ENCODE measurements at places on chromosomes 1 and 21. TPM values are rescaled to one million over a fixed set of nuclear protein-coding genes. Genes with fewer than 3 reads are reported as not detected.
A peak's percentile ranks its signal among the peaks of the same experiment; 100 is the strongest.

DNA sequence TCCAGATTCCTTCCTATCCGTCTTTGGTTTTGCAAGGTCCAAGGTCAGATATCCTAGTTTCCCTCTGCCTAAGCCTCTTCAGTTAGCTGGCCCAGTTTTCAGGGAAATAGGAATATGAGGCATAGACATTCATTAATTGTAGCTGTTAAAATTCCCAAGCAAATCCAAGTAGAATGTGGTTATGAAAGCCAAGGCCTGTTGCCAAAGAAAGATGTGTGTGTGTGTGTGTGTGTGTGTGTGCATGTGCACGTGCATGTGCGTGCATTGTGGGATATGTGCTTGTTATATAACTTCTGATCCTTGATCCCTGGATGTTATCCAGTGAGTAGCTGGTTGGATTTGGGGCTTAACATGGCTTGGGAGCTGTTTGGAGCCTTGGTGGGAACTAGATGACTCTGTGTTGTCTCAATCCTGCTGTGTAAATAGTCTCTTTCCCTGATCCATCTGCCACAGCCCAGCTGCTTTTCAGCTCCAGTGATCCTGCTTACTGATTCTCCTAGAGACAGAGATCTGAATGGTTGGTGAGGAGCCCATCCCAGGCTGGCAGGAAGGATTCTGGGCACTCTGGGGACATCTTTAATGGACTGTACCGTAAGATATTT is 70.6 kb upstream of the GCLM start:
- DNase-seq: no peak
- no peak overlapping the region for H3K4me3 ChIP-seq
- no peaks in the 10 kb centered on the region for H3K27me3 ChIP-seq
- no peaks in the 10 kb centered on the region for H3K4me1 ChIP-seq
- H3K27ac ChIP-seq: no peak overlapping the region

The VAV3 gene
- 8.8 TPM for total RNA-seq

The RGS13 gene
- total RNA-seq: 1.5 TPM

DNA sequence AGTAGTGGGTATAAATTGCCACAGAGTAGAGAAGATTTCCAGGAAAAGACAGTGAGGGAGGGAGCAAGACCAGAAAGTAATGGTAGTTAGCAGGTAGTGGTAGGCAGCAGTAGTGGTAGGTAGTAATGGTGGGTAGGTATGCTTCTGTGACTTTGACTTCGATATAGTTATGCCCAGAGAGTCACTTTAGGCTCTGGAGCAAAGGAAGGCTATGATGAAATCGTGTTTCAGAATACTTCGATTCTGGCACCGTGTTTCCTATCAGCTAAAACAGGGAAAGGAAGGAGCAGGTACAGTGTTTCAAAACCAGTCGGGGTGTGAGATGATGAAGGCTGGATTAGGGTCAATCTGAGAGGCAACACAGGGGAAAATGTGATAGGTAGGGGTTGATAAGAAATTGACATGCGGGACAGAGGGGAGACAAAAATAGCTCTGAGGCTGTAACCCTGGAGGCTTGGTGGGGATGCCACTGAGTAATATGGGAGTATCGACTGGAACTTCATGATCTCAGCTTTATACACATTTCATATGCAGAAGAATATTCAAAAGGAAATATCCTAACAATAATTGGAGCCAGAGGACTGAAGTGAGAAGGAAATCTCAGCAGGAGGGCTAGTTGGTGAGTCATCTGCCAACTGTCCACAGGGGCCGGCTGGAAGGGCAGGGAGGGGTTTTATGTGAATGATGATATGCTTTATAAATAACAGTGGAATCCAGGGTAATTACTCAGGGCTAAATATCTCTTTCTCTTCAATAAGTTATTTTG is 25.2 kb upstream of the TRIM45 start:
- no peaks in the 10 kb centered on the region for H3K27me3 ChIP-seq
- H3K36me3 ChIP-seq: no peaks in the 10 kb centered on the region
- no peak overlapping the region for H3K27ac ChIP-seq
- no peak overlapping the region for H3K4me3 ChIP-seq

DNA sequence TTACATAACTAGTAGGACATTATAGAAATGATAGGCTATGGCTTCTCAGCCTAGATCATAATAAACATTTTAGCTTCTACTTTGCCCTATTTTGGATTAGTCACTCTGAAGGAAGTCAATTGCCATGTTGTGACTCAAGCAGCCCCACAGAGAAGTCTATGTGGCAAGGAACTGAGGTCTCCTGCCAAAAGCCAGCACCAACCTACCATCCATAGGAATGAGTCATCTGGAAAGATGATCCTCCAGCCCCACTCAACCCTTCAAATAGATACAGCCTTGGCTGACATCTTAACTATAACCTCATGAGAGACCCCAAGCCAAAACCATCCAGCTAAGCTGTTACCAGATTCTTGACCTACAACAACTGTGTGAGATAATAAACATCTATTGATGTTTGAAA is 76.3 kb upstream of the BEND5 start:
- no peak overlapping the region for H3K27ac ChIP-seq
- no peaks in the 10 kb centered on the region for H3K36me3 ChIP-seq
- DNase-seq: no peak
- H3K4me3 ChIP-seq: no peak overlapping the region

DNA sequence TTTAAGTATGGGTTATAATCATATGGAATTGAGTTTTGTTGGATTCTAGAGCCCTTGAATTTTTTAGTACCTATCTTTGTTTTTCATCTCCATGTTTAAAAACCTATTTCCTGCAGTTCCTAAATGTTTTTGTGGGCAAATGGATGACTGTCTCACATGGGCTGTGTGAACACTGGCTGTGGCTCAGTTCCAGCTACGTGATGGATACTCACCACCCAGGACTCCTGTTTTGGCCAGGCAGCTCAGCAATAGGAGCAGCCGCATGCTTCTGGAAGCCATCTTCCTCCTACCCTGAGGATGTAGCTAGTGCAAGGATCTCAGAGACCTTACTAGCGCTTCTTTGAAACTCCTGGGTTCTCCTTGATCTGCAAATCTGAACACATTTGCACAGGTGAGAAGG is 2.8 kb downstream of the REG4 start:
- no peak for DNase-seq
- H3K27ac ChIP-seq: no peak overlapping the region
- no peaks in the 10 kb centered on the region for H3K27me3 ChIP-seq
- H3K36me3 ChIP-seq: no peaks in the 10 kb centered on the region

The AKR7A3 gene
- 1.2 TPM for total RNA-seq

DNA sequence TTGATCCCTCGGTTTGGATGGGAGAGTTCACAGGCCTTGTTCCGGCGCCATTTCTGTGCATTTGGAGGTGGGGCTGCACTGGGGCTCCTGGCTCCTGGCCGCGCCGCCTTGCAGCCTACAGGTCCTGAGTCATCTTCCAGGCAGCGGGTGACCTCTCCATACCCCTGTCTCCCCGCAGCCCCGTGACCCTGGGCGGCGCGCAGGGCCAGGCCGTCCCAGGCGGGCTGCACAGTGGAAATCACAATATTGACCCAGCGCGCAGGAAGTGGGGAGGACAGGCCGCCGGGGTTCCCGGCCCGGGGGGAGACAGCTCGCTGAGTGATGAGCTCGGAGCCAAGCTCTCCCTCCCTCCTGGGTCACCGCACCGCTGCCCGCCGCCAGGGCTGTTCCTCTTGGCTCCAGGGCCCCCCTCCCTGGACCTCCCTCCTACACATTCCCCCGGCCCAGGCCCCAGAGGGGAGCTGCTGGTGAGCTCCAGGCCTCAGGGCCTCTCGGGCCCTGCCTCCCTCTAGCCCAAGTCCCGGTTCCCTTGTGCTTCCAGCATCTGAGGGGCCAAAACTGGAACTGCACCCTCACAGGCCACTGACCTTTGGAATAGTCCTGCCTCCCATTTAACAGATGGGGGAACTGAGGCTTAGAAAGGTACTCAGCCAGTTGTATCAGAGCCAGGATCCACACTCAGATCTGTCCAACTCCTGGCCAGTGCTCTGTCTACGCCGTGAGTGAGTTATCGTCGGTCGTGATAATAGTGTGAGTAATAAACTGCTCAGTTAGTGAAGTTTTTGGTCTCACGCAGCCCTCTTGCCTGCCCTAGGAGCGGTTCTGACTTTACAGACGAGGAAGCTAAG is 142.9 kb upstream of the WNT4 start:
- DNase-seq: no peak
- no peaks in the 10 kb centered on the region for H3K27me3 ChIP-seq
- H3K4me1 ChIP-seq: no peaks in the 10 kb centered on the region
- H3K36me3 ChIP-seq: no peaks in the 10 kb centered on the region
- no peak overlapping the region for H3K4me3 ChIP-seq

The TMEM35B gene
- 25.7 TPM for total RNA-seq

The SPRR2D gene
- not detected for total RNA-seq

DNA sequence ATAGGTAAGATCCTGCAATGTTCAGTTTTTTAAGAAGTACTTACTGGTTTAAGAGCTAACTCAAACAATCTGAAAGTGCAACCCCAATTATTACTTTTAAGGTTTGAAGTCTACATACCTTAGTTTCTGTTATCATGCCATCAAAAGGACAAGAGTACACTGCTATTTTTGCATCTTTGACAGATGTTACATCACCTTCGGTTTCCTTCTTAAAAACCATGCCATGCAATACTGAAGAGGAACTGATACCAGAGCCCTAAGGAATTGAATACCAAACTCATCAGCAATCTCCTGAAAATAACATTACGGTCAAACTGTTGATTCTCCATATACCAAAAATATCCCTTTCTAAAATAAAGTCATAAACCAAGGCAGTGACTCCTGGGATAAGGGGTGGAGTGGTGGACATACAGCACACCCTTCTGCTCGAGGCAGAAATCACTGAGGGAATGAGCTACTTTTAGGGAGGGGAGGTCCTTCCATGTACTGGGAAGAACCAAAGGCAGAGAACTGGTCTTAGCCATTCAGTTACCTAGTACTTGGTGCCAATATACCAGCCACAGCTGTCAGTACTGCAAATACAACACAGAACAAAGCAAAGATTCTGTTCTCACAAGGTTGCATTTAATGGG is 8.5 kb downstream of the CCT8 start:
- no peaks in the 10 kb centered on the region for H3K4me1 ChIP-seq
- DNase-seq: no peak

DNA sequence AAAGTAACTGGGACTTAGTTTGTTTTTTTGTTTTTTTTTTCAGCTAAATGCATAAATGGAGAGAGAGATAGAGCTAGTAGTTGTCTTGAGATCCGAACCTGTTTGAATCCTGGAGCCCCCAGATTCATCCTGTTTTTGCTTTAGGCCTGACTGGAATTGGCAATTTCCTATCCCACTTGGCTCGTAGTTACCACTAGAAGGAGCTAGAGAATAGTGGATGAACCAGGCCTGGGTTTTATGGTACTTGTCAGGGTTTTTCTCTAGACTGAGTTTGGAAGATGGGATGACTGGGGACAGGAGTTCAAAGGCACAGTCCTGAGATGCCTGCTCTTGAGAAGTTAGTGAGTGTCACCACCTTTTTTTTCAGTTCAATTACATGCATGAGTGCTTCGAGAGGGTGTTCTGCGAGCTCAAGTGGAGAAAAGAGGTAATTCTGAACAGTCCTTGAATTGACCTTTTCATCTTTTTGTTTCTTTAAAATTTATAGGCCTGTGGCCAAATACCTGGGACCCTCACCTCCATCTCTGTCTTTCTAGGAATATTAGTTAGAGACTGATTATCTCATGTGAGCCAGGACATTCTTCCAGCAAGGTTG is 23.4 kb downstream of the CELF3 start:
- no peak for DNase-seq
- H3K27me3 ChIP-seq: no peaks in the 10 kb centered on the region
- H3K36me3 ChIP-seq: peaks cover 14% of the 10 kb centered on the region
- no peak overlapping the region for H3K4me3 ChIP-seq
- no peak overlapping the region for H3K27ac ChIP-seq
- no peaks in the 10 kb centered on the region for H3K4me1 ChIP-seq

- no peaks in the 10 kb centered on the region for H3K36me3 ChIP-seq
- no peak overlapping the region for H3K27ac ChIP-seq
- no peak overlapping the region for H3K4me3 ChIP-seq
- H3K27me3 ChIP-seq: no peaks in the 10 kb centered on the region
- DNase-seq: no peak
Measured at GRCh38 chr1:85278853-85279314, 2.5 kb upstream of the BCL10 start.

GRCh38 chr1:56139836-56140235 is 439.5 kb downstream of the PLPP3 start:
- DNase-seq: no peak
- peaks cover 1% of the 10 kb centered on the region for H3K4me1 ChIP-seq
- H3K27me3 ChIP-seq: no peaks in the 10 kb centered on the region
- no peak overlapping the region for H3K4me3 ChIP-seq
- no peak overlapping the region for H3K27ac ChIP-seq
- H3K36me3 ChIP-seq: no peaks in the 10 kb centered on the region

The ACTL8 gene
- total RNA-seq: not detected

DNA sequence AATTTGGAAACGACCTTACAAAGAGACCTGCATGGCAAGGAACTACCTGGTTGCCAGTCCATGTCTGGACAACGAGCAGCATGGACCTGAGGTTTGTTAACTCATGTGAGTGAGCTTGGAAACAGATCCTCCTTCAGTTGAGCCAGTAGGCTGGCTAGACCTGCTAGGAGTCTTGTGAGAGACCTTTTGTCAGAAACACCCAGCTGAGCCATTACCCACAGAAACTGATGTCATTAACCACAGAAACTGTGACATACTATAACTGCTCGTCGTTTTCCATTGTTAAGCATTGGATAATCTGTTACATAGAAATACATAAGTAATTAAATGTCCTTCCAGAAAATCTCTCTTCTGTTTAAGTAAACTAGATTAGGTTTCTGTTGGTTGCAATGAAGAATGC is 211.1 kb upstream of the C21orf91 start:
- H3K27ac ChIP-seq: no peak overlapping the region
- H3K4me3 ChIP-seq: no peak overlapping the region
- no peaks in the 10 kb centered on the region for H3K36me3 ChIP-seq

The SPOCD1 gene
- total RNA-seq: 4.0 TPM

The C1orf53 gene
- not detected for total RNA-seq

The ACTA1 gene
- total RNA-seq: 46.8 TPM

GRCh38 chr21:28539623-28539988 is 453.1 kb downstream of the LTN1 start:
- H3K36me3 ChIP-seq: no peaks in the 10 kb centered on the region
- H3K4me1 ChIP-seq: no peaks in the 10 kb centered on the region
- no peak overlapping the region for H3K27ac ChIP-seq
- no peaks in the 10 kb centered on the region for H3K27me3 ChIP-seq
- no peak overlapping the region for H3K4me3 ChIP-seq

GRCh38 chr1:154802336-154802969 is 67.6 kb downstream of the KCNN3 start:
- no peaks in the 10 kb centered on the region for H3K4me1 ChIP-seq
- H3K4me3 ChIP-seq: no peak overlapping the region
- no peaks in the 10 kb centered on the region for H3K27me3 ChIP-seq
- H3K27ac ChIP-seq: no peak overlapping the region
- no peak for DNase-seq
- no peaks in the 10 kb centered on the region for H3K36me3 ChIP-seq

The GGPS1 gene
- 24.1 TPM for total RNA-seq

The AMPD1 gene
- 0.52 TPM for total RNA-seq

GRCh38 chr1:7335224-7335879 is 435.7 kb upstream of the VAMP3 start:
- H3K4me3 ChIP-seq: no peak overlapping the region
- H3K4me1 ChIP-seq: no peaks in the 10 kb centered on the region
- no peak for DNase-seq
- H3K27ac ChIP-seq: no peak overlapping the region
- H3K36me3 ChIP-seq: no peaks in the 10 kb centered on the region

- H3K27me3 ChIP-seq: no peaks in the 10 kb centered on the region
- H3K4me1 ChIP-seq: no peaks in the 10 kb centered on the region
- peak; percentile 31 for DNase-seq
- H3K27ac ChIP-seq: no peak overlapping the region
- no peaks in the 10 kb centered on the region for H3K36me3 ChIP-seq
Measured at GRCh38 chr1:5742801-5743200, 249.4 kb downstream of the NPHP4 start.

- no peaks in the 10 kb centered on the region for H3K27me3 ChIP-seq
- no peaks in the 10 kb centered on the region for H3K36me3 ChIP-seq
- no peak overlapping the region for H3K4me3 ChIP-seq
- H3K27ac ChIP-seq: no peak overlapping the region
Measured at GRCh38 chr1:212915245-212916091, 34.9 kb upstream of the VASH2 start.

All from aorta (tissue), 5 donors.